ENCODE measurements at places on chromosomes 7 and 10. TPM values are rescaled to one million over a fixed set of nuclear protein-coding genes. Genes with fewer than 3 reads are reported as not detected.

TWNK gene
- 4.8 TPM for total RNA-seq

ZNF248 gene
- 12.9 TPM for total RNA-seq

ATP6V0A4 gene
- not detected for total RNA-seq

CALCR gene
- 0.09 TPM for total RNA-seq

NET1 gene
- total RNA-seq, result 36.4 TPM

CALML5 gene
- not detected for total RNA-seq

DNA sequence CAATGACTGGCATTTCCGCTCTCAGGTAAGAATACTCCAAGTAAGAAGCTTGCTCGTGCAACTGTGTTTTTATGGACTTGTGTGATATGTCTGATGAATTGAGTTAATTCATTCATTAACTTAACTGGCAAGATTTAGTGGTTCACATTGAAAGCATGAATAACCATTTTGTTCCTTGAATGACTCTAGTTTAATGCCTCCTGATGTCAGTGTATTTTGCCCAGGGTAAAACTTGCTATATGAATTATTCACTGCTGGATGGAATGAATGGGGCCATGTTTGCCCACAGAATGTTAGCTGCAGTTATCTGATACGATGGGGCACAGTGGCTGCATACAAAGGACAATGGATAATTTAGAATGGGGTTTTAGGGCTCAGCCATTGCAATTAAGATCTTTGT, 124.1 kb downstream of the ZNF365 start:
- no peak for DNase-seq

DNA sequence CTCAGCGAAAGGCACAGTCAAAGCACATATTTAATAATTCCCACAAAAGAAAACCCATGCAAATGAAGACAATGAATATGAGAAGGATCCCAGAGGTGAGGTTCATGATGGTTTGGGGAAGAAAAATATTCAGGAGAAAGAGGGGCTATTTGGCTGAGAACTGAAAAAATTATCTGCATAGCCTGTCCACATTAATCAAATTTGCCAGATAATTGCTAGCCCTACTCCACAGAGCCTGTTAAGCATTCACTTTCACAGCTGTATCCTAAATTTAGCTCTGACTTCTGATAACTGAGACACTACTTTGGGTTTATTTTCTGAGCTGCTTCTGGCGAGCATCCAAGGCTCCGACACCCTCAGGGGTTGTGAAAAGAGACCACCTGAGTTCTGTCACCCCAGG, 176.2 kb downstream of the HERPUD2 start:
- no peak for DNase-seq

DNA sequence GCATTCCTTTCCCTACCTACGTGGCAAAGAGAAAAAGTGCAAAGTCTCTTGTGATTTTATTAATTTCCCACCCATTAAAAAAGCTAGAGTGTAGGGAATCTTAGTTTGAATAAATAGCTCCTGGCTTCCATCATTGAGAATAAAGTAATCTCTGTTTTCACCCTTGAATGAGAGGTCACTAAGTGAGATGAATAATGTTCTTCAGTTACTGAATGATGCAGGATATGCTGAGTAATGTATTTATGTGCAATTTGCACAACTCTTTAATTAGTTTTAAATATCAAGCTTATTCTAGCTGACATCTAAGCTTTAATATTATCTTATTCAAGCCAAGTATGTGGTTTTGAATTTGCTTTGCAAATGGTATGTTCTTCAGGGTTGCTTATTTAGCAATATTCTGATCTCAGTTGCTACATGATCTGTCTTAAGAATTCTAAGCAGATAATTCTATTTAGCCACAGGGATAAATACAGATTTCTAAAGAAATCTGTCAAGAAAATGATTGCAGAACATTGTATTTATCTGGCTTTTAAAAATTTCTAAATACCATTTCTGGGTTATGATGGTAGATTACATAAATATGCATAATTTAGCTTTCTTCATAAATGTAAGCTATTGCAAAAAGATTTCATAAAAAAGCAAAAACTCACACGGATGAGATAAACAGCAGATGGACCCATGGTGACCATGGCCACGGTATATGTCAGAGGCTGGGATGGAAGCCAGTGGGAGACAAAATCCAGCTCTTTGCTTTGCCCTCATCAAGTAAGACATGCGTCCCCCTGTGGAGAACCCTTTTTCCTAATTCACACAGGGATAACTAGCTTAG, 141.0 kb downstream of the MACC1 start:
- no peak for DNase-seq

GRCh38 chr10:22342421-22342820, 2.9 kb upstream of the SPAG6 start:
- no peak for DNase-seq

DNA sequence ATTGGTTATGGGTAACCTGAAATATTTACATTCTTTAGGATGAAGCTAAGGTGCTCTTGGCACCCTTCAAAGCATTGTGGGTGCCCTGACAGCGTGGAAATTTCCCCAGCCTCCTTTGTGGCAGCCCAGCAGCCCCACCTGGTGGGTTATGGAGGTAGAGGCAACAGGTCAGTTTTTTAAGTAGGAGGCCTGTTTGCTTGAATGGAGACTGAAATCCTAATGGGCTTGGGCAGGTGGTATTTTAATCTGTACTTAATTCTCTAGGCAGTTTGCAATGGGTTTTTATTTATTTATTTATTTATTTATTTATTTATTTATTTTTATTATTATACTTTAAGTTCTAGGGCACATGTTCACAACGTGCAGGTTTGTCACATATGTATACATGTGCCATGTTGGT, 139.4 kb downstream of the EPC1 start:
- DNase-seq, result peak; percentile 35

- DNase-seq, result no peak
Observed at GRCh38 chr10:66604195-66604594, 321.6 kb upstream of the LRRTM3 start.

GRCh38 chr10:120183546-120183945, 273.5 kb upstream of the PLPP4 start:
- no peak for DNase-seq

GRCh38 chr7:38374507-38374906, 101.1 kb upstream of the TARP start:
- DNase-seq, result peak; percentile 38

- DNase-seq, result no peak
Observed at GRCh38 chr7:24871770-24872169, 108.2 kb downstream of the OSBPL3 start.

- DNase-seq, result peak; percentile 60
Observed at GRCh38 chr7:134886353-134887057, 99.8 kb upstream of the AGBL3 start.

Measured in left cardiac atrium (tissue), 4 donors.